SK-N-SH treated with all-trans-retinoic acid at 6 μM for 48 hours (cell line): ENCODE measurements at places on chromosomes 5 and 9.
A peak's percentile ranks its signal among the peaks of the same experiment; 100 is the strongest.

DNA sequence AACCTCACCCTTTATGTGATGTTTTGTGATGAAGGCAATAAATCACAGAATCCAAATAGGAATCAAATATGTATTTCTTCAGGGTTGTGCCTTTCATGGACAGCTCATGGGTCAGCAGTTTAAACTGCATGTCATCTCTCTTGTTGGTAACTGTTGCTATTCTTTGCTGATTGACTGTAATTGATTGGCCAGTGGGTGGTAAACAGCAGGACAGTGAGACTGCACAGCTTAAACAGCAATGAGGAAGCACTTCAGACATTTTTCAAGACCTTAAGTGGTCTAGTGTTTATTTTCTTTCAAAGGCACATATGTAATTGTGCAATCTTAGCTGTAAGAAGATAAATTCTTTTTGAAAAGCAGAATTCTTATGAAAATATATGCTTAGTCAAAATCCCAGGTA lies 260.5 kb downstream of the COX7C start:
- no peak for ATAC-seq

- ATAC-seq: no peak
Observed at GRCh38 chr5:137073189-137073588, 425.9 kb downstream of the SPOCK1 start.

DNA sequence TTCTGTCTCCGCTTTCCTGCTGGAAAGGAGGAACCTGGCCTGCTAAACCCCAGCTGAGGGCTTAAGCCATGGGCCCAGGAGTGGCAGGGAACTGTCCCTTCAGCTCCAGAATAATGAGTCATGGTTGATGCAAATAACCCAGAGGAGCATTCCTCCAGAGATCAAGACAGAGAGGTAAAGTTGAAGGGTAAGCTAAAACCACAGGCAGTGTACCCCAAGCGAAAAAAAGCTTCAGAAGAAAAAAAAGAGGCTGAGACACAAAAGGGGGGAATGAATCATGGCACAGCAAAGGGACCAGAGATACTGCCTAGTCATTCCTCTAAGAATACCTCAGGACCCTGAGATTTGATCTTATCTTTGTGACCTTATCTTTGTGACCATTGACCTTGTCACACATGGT lies 199.5 kb upstream of the TAS2R1 start:
- ATAC-seq: no peak

DNA sequence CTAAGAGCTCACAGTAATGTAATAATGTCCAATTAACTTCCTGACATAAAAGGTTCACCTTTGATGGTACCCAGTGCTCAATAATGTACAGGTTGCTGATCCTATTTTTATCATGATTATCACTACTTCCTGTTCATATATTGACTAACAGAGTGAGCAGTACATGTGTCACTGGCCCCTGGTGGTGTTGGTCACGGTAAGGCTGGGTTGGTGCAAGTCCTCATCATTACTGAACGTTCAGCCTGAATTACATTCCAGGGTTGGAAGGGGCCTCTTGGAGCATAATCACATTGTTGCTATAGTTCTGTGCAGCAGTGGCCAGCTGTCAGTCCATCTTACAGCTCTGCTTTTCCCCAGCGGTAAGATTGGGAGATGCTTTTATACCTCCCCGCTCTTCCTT lies 24.2 kb upstream of the CKMT2 start:
- ATAC-seq: no peak

DNA sequence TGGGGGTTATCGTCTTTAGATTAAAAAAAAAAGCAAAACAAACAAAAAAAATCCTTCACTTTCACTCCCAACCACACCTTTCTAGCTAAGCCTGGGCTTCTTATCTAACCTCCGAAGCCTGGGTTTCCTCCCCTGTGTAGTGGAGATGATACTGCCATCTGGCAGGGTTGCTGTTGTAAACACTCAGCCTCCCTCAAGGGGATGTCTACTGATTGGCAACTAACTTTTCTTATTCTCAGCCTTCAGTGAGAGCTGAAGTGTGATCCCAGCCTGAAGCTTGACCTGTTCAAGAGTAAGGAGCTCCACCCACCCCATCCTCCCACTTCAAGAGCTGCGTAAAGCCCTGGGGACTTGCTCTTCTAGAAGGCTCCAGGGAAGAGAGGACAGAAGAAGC lies 21.5 kb upstream of the WWC1 start:
- peak; percentile 59 for ATAC-seq

- no peak for ATAC-seq
Observed at GRCh38 chr5:6302684-6303083, 75.7 kb downstream of the MED10 start.

DNA sequence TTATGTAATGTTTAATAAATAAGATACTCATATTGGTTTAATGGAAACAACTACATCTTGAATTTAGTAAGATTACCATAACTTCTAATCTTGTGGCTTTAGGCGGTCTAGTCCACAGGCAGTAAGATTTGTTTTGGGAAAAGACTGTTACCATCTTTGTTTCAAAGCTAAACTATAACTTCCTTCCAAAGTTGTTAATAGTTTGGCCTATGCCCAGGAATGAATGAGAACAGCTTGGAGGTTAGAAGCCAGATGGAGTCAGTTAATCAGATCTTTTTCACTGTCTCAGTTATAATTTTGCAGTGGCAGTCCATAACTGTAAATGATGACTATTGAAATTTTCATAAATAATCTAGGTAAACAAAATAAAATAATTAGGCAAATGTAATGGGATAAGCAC lies 241.8 kb upstream of the KLF9 start:
- ATAC-seq: no peak

DNA sequence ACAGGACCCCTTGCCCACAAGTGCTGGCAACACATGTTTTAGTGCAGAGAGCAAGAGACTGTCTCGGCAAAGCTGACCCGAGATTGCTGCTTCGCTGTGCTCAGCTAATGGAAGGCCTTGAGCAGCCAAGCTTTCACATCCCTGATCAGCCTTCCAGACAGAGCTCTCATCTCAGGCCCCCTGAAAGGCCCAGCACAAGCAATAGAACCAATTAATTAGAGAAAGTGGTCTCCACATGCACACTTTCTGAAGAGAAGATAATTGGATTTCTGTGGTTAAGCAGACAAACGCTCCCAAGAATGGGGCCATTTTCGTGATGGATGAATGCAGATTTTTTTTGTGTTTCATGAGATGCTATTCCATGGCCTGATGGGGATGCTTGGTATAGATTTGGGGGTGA lies 174.9 kb downstream of the NSG2 start:
- ATAC-seq: no peak
